ENCODE measurements at places on chromosomes 1 and 21.

- no peak for DNase-seq
Observed at GRCh38 chr1:168509875-168510791, 33.7 kb downstream of the XCL2 start.

- peak; percentile 46 for DNase-seq
Observed at GRCh38 chr1:168726281-168726680, 2.7 kb downstream of the DPT start.

DNA sequence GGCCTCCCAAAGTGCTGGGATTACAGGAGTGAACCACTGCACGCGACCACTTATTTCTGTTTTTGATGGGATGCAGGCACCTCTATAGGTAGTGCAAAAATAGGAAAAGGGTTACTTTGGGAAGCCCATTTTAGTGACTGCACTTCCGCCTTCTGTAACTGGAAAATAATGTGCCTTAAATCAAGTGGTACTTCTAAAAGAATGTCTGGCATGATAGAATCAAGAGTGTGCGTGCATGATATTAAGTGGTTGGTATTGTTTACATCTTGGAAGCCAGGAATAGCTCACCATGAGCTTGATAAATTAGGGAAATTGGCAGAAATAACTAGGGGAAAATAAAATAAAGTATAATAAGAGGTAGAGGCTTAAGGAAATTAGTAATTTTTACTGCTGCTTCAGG, 1067.0 kb downstream of the ADGRL2 start:
- DNase-seq = no peak

GRCh38 chr1:184691719-184692324, 62.8 kb downstream of the EDEM3 start:
- DNase-seq = peak; percentile 72

DNA sequence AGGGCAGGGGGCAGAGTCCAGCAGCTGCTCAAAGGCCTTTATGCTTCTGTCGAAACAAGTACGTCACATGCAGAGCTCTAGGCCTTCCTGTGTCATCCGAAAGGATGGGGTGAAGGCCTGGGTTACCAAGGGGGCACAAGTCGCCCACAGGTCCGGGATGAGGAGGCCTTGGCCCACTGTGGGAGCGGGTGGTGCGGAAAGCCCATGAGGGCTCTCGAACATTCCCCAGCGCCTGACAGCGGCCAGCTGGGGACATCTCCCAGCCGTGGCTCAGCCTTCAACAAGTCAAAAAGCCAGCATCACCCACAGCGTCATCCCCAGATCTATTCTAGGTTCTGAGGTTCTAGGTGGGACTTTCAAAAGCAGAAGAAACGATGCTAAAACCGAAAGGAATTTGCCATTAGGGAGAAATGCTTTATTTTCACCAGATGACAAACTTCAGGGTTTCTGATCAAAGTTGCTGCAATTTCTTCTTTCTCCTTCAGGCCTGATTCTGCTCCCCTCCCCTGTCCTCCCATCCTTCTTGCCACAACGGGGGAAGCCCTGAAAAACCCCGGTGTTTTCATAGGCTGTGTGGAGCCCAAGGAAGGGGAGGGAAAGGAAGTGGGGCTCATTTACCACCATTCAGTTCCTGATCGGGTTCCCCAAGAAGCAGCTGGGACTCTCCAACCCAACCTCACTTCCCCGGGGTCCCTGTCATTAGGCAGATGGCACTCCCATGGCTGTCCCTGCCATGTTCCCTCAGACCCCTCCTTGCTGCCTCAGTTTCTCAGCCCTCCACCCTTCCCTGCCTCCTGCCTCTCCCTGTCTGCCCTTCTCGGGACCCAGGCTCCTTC, 17.6 kb downstream of the GPR137B start:
- no peak for DNase-seq

DNA sequence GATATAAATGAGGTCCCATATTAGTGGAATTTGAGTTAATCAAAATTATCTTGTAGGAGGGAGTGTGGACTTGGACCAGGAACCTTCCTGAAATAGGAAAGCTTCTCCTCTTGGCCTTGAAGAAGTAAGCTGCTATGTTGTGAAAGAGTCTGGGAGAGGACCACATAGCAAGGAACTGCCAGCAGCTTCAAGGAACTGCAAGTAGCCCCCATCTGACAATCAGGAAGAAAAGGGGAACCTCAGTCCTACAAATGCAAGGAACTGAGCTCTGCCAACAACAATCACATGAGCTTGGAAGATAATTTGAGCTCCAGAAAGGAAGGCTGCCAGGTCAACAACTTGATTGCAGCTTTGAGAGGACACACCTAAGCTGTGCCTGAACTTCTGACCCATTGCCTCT, 8.2 kb upstream of the PRMT6 start:
- no peak for DNase-seq

- DNase-seq = no peak
Observed at GRCh38 chr21:43879348-43880110, 14.5 kb downstream of the AGPAT3 start.

DNA sequence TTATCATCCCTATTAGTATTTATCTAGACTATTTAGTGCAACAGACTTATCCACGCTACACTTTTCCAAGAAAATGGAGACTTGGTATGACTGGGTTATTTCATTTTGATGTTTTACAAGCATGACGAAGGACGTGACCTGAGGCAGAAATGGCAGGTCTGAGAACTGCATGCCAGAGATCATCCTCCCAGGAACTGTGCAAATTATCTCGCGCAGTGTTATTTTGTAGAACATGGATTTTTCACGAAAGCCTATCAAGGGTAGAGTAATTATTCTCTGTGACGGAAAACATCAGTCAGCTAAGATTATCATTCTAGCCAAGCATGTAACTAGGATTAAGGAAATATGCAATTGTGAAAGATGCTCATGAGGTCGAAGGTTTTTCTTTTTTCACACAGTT, 361.5 kb upstream of the AJAP1 start:
- no peak for DNase-seq

- no peak for DNase-seq
Observed at GRCh38 chr1:79110749-79111148, 104.2 kb upstream of the ADGRL4 start.

GRCh38 chr1:51234721-51235425, 1.2 kb upstream of the RNF11 start:
- DNase-seq = peak; percentile 68

DNA sequence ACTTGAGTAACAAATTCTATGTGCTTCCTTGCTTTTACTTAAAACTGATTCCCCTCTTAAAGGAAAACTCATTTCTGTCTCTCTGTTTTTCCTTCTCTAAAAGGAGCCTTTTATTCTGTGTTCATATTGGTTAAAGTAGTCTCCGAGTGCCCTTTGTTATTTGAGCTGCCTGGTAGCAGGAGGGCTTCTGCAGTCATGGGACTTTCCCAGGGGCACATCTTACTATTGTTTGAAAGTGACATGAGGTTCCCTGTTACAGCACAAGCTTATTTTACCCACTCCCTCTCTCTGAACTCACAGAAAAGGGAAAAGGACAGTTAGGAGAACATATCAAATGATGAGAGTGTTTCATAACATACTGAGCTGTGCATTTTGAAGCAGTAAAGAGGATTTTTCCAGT, 58.1 kb upstream of the ANGPTL1 start:
- DNase-seq = no peak

GRCh38 chr1:247561711-247562110, 12.8 kb downstream of the GCSAML start:
- DNase-seq = no peak

GRCh38 chr1:213414346-213414745, 363.3 kb downstream of the RPS6KC1 start:
- no peak for DNase-seq

DNA sequence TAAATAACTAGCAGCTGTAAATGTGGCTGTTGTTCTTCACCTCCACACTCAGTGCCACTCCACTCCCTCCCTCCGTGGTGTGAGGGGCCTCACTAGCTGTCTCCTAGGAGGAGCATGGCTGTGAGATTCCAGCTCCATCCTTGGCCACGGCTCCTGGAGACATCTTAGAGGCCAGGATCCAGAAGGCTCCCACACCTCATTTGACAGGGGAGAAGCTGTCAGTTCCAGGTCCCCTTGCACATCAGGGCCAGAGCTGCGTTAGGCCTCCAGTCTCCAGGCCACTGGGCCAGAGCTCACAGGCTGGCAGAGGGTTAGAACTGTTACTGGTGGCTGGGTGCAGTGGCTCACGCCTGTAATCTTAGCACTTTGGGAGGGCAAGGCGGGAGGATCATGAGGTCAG, 15.0 kb downstream of the PCSK9 start:
- DNase-seq = no peak

GRCh38 chr1:59078070-59078800, 218.7 kb upstream of the FGGY start:
- DNase-seq = no peak

- peak; percentile 93 for DNase-seq
Observed at GRCh38 chr1:1079408-1080121, 5.5 kb upstream of the RNF223 start.

- DNase-seq = peak; percentile 64
Observed at GRCh38 chr1:210250998-210251679, 18.5 kb downstream of the SERTAD4 start.

- DNase-seq = no peak
Observed at GRCh38 chr1:10905841-10906655, 106.4 kb upstream of the TARDBP start.

DNA sequence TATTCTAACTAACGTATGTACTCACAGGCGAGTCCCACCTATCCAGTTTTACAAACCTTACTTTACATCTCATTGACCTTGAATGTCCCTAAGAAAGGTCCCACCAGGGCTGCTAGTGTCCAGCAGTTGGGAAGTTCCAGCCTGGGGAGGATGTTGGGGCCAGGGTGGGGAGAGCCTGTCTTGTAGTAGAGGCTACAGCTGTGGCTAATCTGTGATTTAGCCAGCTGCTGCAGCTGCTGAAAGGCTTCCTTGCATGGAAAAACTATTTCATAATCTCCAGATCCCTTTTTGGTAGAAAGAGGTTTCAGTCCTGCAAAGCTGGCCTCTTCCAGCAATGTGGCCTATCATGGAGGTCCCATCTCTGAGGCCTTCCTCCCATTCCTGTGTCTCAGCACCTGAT, 23.1 kb downstream of the TNN start:
- DNase-seq = no peak

- DNase-seq = peak; percentile 55
Observed at GRCh38 chr1:212612041-212612961, 3.7 kb downstream of the ATF3 start.

- DNase-seq = no peak
Observed at GRCh38 chr1:84037758-84038611, 39.1 kb upstream of the TTLL7 start.

DNA sequence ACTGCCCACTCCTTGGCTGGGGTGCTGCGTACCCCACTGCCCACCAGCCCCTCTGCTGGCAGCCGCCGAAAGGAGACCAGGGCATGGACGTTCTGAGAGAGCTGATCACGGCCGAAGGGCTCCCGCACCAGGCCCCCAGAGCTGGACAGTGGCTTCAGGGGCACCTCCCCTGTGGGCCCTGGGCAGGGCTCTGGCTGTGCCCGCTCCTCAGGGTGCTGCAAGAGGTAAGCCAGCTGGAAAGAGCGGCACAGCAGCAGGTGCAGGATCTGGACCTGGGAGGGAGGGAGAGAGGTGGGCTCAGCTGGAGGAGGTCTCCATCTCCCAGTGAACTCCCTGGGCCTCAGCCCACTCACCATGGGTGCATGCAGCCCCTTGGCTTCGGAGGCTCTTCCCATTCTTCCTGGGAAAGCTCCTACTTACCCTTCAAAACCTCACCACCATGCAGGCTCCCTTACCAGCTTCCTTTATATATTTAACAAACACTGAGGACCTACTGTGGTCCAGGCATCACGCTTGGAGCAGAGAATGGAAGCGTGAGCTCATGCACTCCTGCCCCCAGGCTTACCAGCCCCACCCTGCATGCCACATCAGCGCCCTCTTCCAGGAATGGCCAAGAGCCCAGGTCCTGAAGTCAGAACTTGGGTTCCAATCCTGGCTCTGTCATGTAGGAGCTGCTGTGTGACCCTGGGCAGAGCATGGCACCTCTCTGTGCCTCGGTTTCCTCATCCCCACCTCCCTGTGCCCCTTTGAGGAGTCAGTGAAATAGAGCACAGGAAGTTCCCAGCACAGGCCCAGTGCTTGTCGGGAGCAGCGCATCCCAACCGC, 6.8 kb upstream of the KIF17 start:
- DNase-seq = no peak

DNA sequence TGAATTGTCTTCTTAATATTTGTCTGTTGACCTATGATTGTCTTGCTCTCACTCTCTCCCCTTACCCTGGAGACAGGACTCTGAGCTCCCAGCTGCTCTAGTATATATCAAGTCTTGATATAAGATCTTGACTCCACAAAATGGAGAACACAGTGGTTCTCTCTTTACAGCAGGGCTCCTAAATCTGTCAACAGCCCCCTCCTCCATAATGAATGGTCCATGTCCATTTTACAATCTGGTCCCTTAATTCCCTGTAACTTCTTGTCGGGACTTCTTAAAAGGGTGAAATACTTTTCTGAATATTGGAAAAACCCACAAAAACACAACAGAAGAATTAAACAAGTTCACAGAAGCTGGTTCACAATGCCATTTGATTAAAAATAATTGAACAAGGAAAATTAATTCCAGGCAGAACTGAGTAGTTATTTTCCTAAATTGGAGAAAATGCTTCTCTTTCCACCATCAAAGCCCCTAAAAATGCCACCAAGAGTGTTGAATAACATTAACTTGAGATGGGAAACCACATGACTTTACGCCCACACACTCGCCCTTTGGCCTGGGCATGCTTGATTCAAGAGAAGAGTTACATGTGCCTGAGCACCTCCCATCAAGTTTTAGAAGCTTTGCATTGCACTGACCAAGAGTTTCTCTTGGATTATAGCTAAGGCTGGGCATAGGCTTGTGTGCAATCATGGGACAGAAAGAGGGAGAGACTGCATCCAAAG, 109.8 kb downstream of the TOMM20 start:
- no peak for DNase-seq

GRCh38 chr21:41321908-41322495, 5.4 kb downstream of the FAM3B start:
- DNase-seq = no peak

- no peak for DNase-seq
Observed at GRCh38 chr1:45065083-45065482, 53.0 kb downstream of the UROD start.

GRCh38 chr1:246492611-246493245, 14.4 kb downstream of the SMYD3 start:
- DNase-seq = peak; percentile 89

- no peak for DNase-seq
Observed at GRCh38 chr1:88900883-88901282, 9.5 kb upstream of the GTF2B start.

DNA sequence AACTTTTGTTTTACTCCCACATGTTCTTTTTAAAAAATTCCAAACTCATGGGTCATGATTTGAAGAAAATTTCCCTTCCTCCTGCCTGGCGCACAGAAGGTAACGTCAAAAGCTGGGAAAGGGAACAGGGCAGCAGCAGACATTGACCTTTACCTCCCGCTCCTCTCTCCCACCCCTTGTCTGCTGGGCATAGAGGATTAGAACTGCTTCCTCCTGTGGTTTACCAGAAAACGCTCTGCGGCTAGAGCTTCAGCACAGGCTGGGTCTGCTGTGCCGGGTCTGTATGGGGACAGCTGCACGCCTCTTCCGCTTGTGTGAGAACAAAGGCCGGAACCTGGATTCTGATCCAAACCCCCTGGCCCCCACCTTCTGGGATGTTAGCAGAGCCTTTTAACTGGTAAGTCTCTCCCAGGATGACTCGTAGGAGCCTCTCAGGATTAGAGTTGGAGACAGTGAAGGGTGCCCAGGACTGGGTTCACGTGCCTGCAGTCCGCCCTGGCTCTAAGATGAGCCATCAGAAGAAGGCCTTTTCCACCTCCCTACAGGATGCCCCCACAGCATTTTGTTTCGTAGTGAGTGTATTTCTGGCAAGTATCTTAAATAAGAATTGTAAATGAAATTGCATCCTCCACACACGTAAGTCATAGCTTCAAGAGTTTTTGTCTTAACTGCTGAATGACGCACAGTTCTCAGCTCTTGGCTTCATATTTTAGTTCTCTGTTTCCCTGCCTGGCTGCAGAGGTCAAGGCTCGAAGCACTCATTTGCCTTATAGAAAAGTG, 5.2 kb downstream of the H6PD start:
- DNase-seq = peak; percentile 51

Data from GM23248 (cell line).